ENCODE measurements at places on chromosomes 11 and 22. TPM values are rescaled to one million over a fixed set of nuclear protein-coding genes. Genes with fewer than 3 reads are reported as not detected.

GRCh38 chr11:25855916-25856315 lies 476.0 kb upstream of the ANO3 start:
- no peak for DNase-seq

DNA sequence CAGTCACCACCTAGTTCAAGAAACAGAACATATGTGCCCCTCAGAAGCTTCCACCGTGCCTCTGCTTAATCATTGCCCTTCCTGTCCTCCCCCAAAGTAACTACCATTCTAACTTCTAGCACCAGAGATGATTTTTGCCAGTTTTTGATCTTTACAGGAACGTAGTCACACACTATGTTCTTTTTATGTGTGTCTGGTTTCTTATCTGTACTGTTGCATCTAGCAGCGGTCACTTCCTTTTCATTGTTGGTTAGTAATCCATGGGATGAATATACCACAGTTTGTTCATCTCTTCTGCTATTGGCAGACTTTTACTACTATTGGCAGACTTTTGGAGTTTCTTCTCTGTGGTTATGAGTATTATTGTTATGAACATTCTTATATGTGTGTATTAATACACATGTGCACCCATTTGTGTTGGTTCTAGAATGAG lies 34.6 kb downstream of the SPECC1L start:
- DNase-seq: no peak

- no peak for DNase-seq
Observed at GRCh38 chr11:35893796-35894475, 49.9 kb upstream of the LDLRAD3 start.

DNA sequence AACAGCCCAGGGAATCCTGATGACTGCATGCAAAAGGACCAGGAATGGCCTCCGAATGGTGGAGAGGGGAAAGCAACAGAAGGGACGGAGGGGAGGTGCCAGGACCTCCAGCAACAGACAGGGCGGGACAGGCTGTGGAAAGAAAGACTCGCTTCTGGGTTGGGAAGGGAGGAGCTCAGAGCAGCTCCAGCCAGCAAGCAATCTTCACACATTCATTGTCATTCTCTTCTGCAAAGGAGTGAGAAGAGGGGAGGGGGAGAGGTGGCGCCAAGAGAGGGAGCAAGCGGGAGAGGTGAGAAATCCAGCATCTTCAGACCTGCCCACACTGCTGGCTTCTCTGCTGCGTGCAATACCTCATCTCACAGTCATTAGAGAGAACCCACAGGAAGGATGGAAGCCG lies 509.0 kb downstream of the BUD13 start:
- no peak for DNase-seq

DNA sequence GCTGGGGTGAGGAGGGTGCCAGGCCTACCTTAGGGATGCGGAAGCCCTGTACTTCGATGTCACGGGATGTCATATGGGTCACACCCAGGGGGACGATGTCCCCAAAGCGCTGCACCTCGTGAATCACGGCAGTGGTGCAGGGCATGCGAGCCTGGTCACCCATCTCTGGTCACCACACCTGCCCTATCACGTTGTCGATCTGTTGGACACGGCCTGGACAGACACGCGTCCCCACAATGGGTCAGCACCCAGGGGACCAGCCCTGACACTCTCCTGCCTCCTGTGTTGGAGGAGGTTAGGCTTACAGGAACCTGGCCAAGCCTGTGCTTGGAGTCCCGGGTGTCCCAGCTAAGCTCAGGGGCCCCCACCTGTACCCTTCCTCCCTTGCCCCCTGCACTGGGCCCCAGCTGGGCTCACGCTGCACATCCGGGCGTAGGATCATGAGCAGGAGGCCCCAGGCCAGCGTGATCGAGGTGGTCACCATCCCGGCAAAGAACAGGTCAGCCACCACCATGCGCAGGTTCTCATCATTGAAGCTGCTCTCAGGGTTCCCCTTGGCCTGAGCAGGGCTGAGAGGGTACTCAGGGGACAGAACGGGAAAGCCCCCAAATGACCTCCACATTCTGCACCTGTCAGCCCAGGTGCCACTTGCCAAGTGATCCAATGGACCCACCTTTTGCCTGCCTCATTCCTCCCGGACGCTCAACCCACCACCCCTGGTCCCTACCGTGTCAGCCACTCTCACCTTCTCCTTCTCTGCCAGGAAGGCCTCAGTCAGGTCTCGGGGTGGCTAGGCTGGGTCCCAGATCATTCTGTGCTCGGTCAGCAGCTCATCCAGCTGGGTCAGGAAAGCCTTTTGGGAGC lies 20.3 kb upstream of the CYP2D6 start:
- no peak for DNase-seq

GRCh38 chr11:11976481-11977127 lies 31.8 kb downstream of the DKK3 start:
- no peak for DNase-seq

DNA sequence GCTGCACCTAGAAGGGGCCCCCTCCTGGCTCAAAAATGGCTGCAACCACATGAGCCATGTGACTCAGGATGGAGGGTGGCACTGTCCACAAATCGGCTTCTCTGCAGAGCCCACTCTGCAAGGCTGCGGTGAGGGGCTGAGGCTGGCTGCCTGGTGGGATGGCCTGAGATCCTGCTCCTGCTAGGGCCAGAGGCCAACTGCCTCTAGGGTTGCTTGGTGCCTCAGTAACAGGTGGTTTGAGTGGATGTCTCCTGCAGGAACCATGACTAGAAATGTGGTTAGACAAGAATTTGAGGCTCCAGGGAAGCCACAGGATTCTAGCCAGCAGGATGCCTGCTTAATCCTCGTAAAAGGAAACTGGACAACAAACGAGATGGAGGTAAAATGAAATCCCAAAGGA lies 17.1 kb downstream of the PATZ1 start:
- no peak for DNase-seq

GRCh38 chr11:46143049-46143806 lies 22.0 kb upstream of the PHF21A start:
- DNase-seq: no peak

- peak; percentile 35 for DNase-seq
Observed at GRCh38 chr11:78168539-78169477, 19.6 kb downstream of the KCTD21 start.

DNA sequence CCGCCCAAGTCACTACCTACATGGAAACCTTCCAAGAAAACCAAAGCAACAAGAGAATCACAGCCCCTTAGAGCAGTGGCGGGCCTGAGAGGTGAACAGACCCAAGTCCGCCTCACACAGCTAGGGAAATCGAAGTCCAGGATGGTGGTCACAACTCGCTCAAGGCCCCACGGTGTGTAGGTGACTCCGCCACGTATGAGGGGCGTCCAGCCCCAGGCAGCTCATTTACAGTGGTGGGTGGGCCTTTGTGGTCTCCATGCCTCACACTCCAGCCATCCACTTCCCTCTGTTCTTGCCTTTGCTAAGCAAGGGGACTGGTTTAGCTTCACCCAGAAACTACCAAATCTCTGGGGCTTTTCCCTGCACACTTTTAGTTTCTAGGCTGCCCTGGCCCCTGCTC lies 9.7 kb upstream of the TCF20 start:
- DNase-seq: no peak

DNA sequence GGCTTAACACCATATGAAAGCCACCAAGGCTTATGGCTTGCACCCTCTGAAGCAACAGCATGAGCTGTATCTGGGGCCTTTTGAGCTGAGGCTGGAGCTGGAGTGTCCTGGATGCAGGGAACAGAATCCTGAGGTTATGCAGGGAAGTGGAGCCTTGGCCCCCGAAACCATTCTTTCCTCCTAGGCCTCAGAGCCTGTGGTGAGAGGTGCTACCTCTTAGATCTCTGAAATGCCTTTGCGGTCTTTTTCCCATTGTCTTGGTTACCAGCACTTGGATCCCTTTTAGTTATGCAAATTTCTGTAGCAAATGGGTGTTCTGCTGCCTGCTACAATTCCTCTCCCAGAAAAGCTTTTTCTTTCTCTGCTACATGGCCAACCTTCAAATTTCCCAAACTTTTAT lies 72.7 kb upstream of the CLPB start:
- no peak for DNase-seq

- DNase-seq: peak; percentile 21
Observed at GRCh38 chr11:121890946-121891515, 225.0 kb downstream of the BLID start.

DNA sequence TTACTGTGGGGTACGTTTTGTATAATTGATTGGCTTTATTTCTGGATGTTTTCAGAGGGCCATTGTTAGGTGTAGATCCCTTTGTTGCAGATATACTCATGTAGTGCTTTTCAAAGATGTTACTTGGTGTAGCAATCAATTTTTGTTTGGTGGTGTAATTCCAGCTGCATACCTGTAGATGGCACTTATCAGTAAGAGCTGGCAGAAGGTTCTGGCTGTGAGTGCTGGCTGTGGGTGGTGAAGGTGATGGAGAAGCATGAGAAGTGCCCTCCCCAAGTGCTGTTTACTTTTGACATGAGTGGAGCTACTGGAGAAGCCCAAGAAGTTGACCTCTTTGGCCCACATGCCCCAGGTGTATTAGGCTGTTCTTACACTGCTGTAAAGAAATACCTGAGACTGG lies 1074.9 kb downstream of the FAM181B start:
- DNase-seq: no peak

- no peak for DNase-seq
Observed at GRCh38 chr11:116787436-116787785, 412 bp downstream of the ZPR1 start.

DNA sequence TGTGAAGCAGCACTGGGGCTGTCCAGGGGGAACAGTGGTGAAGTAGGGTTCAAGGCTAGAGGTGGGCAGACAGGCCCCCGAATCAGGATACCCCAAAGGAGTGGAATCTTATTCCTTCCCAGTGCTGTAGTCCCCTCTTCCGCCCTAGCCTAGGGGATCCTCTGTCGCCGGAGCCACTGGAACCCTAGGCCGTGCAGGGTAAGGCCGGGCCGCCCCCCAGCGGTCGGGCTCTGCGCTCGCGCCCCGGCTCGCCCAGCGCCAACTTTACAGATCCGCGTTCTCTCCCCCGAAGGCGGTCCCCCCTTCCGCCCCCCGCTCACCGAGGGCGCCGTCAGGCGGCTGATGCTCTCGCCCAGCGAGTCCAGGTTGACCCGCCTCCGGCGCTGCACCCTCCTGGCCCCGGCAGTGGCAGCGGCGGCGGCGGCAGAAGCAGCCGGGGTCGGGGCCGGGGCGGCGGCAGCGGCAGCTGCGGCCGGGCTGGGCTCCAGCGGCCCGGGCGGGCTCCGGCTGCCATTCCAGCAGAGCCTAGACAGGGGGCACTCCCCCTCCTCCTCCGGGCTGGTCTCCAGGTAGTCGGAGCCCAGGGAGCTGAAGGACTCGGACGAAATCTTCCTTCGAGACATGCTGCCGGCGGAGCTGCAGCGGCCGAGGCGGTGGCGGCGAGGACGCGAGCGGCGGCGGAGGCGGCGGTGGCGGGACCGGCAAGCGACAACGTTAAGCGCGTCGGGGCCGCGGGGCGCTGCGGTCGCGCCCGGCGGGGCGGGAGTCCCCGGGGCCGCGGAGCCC lies 650 bp downstream of the GUCY1A2 start:
- peak; percentile 87 for DNase-seq

DNA sequence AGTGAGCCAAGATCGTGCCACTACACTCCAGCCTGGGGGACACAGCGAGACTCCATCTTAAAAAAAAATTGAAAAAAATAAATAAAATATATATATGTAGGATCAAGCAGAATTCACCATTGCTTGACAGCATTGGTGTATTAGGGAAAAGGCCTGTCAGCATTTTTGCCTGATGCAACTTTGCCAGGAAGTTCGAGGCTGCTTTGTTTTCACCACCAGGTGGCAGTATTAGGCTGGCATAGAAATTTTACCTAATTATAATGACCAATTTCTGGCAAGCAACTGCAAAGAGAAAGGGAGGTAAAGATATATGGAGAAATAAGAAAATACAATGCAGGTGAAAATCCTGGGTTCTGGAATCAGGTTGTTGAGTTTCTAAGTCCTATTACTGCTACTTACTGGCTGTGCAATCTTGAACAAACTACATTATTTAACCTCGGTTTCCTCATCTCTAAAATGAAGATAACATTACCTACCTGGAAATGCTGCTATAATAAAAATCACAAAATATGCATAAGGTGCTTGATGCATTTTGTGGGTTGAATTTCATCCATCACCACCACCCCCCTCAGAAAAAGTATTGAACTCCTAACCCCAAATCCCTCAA lies 24.7 kb downstream of the LAYN start:
- DNase-seq: peak; percentile 76

- DNase-seq: peak; percentile 64
Observed at GRCh38 chr11:126607374-126607773, 251.9 kb downstream of the ST3GAL4 start.

DNA sequence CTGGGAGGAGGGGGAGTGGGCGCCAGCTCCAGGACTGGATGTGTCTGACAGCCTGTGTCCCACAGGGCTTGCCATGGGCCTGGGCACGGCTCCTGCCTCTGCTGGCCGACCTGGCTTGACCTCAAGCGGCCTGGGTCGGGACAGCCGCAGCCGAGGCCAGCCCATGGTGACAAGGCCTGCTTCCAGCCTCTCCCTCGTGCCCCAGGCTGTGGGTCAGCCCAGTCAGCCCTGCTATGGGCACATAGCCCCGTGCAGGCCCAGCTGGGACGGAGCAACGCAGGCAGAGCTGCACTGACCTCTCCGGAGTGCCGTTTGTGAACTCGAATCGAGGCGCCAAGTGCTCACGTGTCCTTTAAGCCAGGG lies 17.9 kb downstream of the OSBPL5 start:
- no peak for DNase-seq

GRCh38 chr11:106238704-106239360 lies 161.4 kb downstream of the AASDHPPT start:
- peak; percentile 55 for DNase-seq

DNA sequence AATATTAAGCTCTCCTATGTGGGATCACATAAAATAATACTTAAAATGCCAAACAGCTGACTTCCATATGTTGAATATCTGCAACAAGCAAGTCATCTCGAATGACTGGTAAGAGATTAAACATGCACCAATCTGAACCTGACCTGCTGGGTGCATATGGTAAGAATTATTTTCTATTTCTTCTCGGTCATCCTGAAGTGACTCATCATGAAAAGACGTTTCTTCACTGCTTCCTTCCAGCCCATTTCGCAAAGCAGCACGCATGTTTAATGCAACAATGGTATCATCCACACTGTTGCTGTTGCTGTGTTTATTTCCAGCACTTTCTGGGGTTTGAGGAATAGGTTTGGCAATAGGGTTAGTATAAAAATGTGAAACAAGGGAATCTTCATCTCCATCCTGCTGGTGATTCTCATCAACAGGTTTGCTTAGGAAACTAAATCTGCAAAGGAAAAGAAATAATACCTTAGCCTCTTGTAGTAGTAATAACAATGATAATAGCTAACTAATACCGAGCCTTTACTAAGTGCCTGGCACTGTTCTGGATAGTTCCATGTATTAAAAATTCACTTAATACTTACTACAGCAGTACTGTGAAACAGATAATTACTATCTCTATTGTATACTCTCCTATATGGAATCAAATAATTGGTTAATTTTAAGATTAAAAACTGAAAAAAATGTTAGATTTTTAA lies 52.0 kb upstream of the CHRNA10 start:
- DNase-seq: no peak

The C1QTNF6 gene
- total RNA-seq: 4.0 TPM

The CALCA gene
- total RNA-seq: not detected

The C22orf31 gene
- total RNA-seq: not detected

The KIF18A gene
- total RNA-seq: 0.29 TPM

The CCDC73 gene
- total RNA-seq: not detected

The HRAS gene
- total RNA-seq: 21.6 TPM

The NNMT gene
- total RNA-seq: 442 TPM

The TCN2 gene
- total RNA-seq: 16.3 TPM

The PRRG4 gene
- total RNA-seq: 8.4 TPM

The MAP4K2 gene
- total RNA-seq: 9.0 TPM

The PTPRCAP gene
- 1.7 TPM for total RNA-seq

The FGF4 gene
- not detected for total RNA-seq

The MMP1 gene
- total RNA-seq: 3.8 TPM

The MOGAT2 gene
- total RNA-seq: 1.2 TPM

All from stomach (tissue), 19 donors.